ENCODE measurements at places on chromosomes 12 and 14.
A peak's percentile ranks its signal among the peaks of the same experiment; 100 is the strongest.

DNA sequence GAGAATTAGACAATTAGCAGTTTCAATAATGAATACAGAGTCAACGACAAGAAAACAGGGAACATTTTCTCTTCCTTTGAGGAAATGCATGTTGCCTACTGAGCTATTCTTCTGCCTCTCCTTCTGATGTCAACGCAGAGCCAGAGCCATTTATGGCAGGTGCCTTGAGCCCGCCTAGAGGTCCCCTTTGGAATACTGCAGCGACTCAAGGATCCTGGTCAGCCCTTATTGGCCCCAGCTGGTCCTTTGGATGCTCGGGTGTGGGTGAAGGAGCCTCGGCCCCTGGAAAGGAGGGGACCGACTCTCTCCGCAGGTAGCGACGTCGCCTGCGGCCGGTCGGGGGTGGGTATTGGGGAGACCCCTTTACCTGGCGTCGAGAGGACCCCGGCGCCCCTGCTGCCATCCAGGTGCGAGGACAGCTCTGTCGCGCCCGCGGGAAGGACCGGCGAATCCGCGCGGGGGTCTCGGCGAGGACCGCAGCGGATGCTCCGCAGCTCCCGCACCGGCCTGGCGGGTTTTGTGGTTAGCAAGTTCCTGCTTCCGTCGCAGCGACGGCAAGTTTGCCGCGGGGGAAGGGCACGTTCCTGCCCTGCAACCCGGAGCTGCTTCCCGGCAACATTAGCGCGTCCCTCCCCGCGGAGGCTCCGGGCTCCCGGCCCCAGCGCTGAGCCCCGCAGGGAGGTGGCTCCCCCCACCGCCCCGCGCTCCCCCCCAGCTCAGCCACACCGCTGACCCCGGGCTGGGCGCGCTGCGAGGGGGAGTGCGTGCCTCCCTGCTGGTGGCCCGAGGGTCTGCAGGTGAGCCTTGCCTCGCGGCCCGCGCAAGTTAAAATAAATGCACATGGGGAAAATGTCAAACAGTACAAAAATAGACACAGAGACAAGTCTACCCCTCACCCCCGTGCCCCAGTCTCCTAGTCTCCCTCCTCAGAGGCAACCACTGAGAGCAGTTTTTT, at the start of gene MANSC1:
Gene MANSC1 (minus strand): TSS at position 532 of the 955 bp plus-strand sequence. CDS start 6,928 bp downstream, outside the sequence.
- peak; percentile 50 for DNase-seq

- DNase-seq, result no peak
Measured at GRCh38 chr12:10067942-10068341, 30.8 kb downstream of the CLEC1A start.

DNA sequence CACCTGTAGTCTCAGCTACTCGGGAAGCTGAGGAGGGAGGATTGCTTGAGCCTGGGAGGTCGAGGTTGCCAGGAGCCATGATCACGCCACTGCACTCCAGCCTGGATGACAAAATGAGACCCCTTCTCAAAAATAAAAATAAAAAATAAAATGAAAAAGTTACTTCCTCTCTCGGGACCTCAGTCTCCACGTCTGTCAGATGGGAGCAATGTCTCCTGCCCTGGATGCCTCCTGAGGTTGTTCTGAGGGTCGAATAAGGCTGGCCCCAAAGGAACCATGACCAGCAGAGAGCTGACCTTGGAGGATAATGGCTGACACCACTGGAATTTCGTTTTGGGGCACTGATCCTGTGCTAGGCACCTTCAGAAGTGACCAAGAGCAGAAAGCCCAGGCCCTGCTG, 13.6 kb upstream of the RCOR1 start:
- no peak for DNase-seq

DNA sequence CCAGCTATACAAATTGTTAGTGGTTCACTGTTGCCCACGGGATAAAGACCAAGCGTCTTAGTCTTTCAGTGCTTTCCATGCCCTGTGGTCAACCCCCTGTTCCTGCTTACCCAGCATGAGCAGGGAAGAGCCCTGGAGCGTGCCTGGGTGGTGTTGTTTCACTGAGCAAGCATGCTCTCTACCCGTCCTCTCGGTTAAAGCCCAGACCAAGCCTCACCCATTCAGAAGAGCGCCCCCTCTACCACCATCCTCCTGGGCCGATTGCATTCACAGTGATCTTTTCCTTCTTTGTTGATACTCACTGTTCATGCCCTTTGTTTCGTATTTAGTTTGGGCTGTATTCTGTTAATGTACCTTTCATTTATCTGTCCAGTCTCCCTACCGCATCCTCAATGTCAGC, 25.1 kb downstream of the DYRK4 start:
- no peak for DNase-seq

GRCh38 chr14:103393676-103394626, 8.7 kb downstream of the MARK3 start:
- DNase-seq, result peak; percentile 49

DNA sequence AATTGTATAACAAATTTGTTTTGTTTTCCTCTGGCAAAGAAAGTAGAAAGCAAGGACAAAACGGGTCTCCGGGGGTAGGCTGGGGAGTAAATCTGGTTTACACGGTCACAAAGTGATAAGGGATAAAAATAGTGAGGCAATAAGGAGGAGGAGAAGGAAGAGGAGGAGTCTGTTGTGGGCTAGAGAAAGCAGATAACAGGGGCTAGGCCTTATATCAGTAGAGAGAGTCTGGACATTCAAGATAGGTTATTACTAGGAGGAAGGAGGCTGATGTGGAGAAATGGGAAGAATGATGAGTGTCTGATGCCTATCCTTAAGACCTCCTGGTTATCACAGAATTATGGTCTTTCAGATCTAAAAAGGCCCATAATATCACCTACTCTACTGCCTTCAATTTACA, 83.2 kb upstream of the SSTR1 start:
- no peak for DNase-seq

DNA sequence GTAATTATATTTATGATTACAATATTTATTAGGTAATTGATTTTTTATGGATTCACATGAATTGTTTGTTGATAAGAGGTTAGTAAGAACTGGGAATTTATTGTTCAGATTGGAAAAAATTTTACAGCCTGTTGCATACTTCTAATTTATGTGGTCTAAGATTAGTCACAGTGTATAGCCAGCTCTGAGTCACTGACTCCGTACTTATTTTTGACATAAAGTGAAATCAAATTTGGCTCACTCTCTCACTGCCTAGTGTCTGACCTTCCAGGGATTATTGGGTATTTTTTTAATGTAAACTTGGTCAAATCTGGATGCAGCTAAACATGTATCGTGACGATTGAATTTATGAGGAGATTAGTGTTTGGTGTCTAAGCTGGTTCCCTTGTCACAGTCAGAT, 109.3 kb downstream of the PTPRQ start:
- DNase-seq, result peak; percentile 65

GRCh38 chr12:29991924-29992323, 208.2 kb upstream of the TMTC1 start:
- DNase-seq, result no peak

DNA sequence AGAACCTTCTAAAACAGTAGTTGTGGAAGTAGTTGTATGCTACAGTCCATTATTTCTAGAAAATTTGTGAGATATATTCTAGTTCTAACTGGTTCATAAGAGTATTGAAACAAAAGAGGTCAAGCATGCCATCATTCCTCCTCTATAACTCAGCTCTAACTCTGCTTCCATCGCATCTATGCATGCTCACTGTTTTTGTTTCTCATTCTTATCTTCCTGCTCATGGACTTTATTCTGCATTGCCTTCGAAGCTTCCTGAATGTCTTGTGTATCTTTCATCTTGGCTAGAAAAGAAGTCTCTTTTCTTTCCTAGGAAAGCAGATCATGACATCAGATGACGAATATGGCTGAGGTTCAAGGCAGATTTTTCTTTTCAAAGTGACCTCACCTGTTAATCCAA, 402 bp downstream of the LMNTD1 start:
- peak; percentile 11 for DNase-seq

- DNase-seq, result no peak
Measured at GRCh38 chr12:80681287-80681686, 26.1 kb upstream of the MYF6 start.

DNA sequence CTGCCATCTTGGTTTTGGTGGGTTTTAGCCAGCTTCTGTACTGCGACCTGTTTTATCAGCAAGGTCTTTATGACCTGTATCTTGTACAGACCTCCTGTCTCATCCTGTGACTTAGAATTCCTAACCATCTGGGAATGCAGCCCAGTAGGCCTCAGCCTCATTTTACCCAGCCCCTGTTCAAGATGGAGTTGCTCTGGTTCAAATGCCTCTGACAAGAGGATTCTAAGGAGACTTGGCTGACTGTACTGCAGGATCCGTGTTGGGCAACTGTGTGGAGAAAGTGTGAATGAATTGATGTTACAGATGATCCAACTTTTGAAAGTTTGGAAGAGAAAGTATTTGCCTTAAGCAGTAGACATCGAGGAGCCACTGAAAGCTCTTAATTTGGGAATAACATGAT, 91.0 kb downstream of the TTLL5 start:
- no peak for DNase-seq

DNA sequence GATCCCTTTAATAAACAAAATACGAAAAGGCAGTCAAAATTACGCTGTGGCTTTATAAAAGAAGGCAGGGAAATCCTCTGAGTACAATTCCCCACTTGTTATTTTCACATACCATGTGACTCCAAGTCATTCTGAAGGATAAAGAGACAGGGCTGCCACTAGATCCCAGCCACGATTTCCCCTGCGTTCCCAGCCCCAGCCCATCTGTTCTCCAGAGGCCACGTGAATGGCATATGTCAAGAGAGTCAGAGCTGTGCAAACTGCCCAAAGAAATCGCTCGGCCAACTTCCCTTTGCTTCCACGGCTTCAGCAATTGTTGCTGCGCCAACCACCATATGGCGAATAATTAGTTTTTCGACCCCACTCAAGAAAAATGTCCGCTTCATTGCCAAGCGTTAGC, 161.3 kb downstream of the C12orf42 start:
- DNase-seq, result no peak

DNA sequence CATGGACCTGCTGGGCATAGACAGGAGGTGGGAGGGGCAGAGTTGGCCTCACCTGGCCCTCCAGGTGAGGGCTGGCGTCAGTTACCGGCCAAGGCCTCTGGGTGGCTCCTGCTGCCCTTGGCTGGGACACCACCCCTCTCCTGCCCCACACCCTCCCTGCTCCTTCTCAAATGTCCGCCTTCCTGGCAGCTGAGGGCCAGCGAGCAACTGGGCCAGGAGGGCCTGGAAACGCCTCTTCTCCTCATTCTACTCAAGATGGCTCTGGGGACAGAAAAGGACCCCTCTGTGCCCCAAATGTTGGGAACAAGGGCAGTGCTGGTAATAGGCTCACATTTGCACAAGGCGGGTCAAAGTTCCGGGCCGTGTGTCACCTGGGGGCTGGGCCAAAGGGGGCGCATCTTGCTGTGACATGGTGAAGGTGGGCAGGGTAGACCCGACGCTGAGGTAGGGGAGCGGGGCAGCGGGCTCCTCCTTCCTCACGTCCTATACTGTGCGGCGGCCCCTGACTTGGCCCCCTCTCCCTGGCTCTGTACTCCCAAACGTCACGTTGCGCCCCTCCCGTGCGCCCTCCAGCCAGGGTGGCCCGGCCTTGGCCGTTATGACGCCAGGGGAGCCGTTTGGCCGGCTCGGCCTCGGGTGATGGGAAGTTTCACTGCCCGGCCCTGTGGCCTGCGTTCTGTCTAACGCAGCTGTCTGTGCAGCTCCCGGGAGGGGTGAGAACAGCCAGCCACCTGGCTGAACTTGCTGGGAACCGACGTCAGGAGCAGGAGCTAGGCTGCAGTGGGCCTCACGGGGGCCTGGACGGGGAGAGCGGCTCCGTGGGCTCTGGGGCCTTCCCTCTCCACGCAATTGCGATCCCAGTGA, 18.0 kb upstream of the DLK1 start:
- peak; percentile 17 for DNase-seq

DNA sequence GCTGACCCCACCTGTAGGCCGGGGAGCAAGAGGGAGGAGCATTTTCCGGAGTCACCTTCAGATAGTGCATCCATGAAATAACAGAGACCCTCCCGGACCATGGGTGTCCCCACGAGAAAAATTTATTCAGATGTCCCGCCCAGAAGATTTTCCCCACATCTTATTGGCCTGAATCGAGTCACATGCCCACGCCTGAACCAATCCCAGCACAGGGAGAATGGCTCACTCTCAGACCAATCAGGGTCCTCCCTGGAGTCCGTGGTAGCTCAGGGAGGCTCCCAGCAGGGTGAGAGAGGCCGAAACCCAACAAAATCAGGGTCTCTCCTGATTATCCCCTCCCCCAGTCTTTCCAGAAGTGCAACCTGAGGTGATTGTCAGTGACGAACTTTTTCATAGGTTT, 16.4 kb upstream of the NCOR2 start:
- no peak for DNase-seq

GRCh38 chr12:100567945-100568344, 5.5 kb upstream of the GAS2L3 start:
- DNase-seq, result no peak

- DNase-seq, result no peak
Measured at GRCh38 chr14:54350203-54350602, 46.6 kb upstream of the CDKN3 start.

- no peak for DNase-seq
Measured at GRCh38 chr12:95738024-95738611, 52.4 kb downstream of the NTN4 start.

- DNase-seq, result no peak
Measured at GRCh38 chr14:32329690-32330285, 690 bp downstream of the AKAP6 start.

- DNase-seq, result no peak
Measured at GRCh38 chr12:117038919-117039318, 60.3 kb downstream of the TESC start.

GRCh38 chr14:105577314-105577861, 51.0 kb downstream of the TMEM121 start:
- no peak for DNase-seq

DNA sequence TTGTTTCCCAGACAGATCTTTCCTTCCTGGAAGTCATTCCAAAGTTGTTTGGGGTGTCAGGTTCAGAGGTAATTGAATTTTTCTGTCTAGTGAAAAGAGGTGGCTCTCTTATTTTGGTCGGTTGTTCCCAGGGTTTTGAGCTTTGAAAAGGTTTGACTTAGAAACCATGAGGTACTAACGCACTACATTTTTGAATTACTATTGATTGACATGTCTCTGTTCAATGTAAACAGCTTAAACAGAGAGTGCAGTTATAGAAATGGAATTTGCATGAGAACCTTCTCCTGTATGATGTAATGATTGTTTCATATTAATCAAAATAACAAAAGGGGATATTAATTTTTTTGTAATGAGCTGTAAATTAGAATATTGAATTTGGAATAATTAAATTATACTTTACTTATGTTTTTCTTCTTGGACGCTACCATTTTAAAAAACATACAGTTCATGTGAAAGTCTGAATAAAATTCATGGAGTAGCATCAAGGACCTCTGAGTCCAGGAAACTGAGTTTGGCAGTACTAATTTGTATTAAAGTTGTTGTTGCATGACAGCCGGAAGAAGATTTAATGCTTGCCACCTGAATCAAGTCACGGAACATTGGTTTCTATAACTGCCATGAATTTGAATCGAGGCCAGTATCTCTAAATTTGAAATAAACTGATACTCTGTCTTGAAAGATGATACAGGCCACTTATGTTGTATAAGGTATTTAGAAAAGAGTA, 41.7 kb downstream of the NPAS3 start:
- DNase-seq, result no peak

Measured in kidney tubule cell (primary cell).